ENCODE measurements at places on chromosomes 1 and 21.

DNA sequence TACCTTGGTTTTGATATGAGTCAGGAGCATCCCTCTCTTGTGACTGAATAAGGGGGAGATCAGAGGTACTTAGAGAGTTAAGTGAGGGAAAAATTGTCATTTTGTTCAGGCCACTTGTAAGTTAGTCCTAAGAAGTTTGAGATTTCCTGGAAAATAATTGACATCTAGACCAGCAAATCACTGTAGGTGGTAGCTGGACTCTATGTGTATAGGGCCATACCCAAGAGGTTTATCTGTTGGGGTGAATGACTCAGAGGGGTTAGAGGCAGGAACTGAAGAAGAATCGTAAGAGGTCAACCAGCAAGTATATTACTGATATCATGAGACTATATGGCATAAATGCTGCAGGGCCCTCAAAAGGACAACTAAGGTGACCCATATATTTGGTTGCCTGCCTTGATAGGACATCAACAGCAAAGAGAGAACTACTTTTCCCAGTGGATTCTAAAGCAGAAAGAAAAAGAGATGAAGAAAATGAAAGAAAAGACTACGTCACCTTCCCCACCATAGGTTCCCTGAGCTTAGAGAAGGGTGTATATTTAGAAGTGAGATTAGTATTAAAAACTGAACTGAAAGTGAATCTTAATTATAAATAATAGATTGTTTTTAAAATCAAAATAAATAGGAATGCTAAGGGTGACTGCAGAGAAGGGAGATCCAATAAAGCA lies 8.0 kb upstream of the RNPC3 start:
- no peak for DNase-seq

DNA sequence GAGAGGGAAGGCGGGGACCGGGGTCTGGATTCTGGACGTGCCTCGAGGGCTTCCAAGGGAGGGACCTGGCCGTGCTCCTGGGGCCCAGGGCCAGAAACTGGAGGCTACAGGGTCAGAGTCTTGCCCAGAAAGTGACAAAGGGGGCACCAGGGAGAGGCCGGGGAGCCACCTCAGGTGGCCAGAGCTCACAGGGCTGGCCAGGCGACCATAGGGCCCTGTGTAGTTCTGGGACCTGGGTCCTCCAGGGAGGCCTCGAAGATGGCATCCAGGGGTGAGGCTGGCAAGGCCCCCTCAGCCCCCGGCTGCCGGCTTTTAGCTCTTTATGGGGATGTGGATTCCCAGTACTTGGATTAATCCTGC lies 14.3 kb upstream of the LRRC3 start:
- DNase-seq = no peak

DNA sequence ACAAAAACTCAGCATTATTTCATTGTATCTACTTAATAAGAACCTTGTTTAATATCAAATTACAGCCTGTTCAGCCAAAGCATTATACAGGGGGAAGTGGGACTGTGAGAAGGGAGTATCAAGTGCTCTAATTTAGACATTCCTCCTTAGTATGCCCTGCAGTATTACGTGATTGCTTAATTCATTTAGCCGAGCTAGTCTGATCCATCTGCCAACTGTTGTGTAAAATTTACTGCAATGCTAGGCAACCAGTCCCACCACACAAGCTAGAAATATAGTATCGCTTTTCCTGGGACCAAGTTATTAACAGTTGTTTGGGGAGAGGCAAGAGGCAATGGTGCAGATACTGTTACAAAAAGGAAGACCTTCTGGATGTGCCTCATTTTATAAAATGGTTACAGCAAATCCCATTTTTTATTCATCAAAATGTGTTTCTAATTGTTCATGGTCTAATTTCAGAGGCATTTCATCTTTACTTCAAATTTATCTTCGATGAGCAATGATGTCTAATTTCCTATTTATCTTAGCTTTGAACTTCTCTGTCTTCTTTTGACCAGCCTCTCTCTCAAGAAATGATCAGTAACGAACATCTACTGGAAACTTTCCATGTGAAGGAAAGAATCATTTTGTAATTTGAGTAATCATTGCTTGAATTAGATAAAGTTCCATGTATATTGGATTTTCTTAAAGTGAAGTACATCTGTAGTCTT lies 283.3 kb downstream of the DUSP10 start:
- DNase-seq = no peak

DNA sequence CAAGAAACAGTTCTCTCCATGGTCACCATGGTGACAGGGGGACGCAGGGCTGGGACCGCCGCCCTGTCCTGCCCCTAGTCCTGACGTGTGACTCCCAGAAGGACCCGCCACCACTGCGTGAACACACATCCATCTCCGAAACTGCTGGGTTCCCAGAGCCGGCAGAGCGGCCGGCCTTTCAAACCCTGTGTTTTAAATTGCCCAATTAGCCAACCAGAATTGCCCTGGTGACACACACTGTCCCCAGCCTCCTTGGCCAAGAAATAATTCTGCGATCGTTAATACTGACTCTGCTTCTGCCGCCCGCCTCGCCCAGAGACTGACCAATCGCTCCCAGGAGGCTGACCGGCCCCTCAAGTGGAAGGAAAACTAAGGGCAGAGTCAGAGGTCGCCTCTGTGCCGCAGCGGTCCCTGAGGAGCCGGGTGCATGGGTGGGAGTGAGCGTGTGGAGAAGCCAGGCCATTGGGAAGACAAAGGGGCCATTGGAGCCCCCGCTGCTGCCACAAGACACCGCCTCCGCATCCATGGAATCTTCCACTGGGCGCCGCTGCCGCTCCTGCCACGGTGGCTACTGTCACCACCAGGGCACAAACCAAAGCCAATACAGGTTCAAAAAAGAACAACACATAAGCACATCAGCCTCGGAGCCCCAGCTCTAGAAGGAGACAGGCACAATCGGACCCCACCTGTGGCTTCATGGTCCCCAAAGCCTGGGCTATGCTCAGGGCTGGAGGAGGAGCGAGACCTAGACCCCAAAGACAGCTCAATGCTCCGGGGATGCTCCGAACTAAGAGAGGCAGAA lies 273.2 kb downstream of the NPHP4 start:
- no peak for DNase-seq

GRCh38 chr1:183840140-183840539 lies 35.2 kb downstream of the RGL1 start:
- DNase-seq = no peak

GRCh38 chr1:223657978-223658377 lies 7.5 kb downstream of the CAPN8 start:
- DNase-seq = no peak

DNA sequence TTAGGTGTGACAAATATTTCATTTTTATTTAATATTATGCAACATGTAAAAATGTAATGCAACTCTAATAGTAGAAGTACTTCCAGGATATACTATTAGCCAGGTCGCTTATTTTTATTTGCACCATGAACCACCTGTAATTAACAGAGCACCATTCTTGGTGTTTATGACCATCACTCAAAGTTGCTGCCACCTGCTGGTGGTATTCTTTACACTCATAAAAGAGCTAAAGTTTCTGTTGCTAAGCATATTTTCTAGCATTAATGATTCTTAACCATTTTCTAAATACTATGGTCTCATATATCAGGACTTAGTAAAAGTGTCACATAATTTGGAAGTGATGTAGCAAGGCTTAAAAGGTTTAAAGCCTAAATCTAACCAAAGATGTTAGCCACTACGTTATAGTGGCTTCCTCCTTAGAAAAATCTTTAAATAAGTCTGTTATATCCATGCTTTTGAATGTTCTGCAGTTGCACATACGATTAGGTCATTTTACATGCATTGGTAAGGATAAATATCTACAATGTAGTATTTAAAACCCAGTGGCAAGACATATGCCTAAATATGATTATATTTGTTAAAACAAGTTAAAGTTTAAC lies 244.5 kb downstream of the NEGR1 start:
- no peak for DNase-seq

- DNase-seq = no peak
These were observed 32.0 kb downstream of the NFASC start for GRCh38 chr1:204902671-204903070.

- DNase-seq = no peak
These were observed 20.1 kb upstream of the PEX10 start for GRCh38 chr1:2432441-2432844.

DNA sequence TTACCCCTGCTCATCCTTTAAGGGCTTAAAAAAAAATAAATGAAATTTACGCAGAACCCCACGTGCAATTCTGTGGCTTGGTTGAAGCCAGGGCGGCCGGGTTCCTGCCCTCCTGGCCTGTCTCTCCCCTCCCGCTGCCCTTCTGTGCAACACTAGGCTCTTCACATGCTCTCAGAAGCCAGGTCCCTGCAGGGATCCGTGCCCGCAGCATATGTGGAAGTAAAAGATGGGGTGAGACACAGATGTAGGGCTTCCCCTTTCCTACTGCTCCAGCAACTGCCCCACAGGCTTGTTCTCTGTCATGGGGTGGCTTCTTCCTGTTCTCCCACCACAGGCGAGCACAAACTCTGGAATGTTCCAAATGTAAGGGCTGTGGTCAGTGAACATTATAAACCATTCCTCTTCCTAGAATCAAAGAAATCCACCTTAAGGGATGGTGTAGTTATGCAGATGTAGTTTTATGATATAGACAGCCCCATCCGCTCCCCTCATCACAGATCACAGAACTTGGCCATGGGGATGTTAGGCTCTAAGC lies 535.4 kb downstream of the KIF26B start:
- no peak for DNase-seq

DNA sequence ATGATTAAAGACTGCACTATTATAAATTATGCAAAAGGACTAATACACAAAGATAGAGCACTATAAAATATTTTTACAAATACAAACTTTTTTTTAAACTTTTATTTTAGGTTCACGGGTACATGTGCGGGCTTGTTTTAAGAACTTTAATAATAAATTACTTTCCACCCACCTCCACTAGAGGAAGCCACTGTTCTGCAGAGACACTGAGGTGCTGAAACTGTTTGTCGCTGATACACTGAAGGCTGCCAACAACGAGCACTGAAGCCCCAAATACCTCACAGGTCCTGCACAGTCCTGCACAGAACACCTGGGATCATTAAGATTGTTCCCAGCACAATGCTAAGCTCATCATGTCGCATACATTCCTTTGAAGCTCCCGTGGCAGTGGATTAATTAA lies 19.9 kb downstream of the COA6 start:
- DNase-seq = no peak

DNA sequence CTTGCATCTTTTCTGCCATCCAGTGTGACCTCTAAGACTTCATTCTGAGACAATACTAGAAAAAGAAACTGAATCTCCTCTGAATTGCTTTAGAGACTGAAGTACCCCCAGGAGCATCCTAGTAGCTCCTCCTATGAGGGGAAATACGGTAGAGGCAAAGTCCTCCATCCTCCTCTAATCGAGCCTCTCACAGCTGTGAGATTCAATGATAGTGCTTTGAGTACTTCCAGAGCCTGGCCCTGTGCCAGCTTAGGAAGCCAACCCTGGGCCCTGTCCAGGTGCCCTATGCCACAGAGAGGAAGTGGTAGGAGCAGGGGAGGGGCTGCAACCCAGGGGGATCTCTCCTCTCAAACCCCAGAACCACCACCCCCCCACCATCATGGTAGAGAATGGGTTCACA lies 10.7 kb downstream of the RORC start:
- DNase-seq = no peak

DNA sequence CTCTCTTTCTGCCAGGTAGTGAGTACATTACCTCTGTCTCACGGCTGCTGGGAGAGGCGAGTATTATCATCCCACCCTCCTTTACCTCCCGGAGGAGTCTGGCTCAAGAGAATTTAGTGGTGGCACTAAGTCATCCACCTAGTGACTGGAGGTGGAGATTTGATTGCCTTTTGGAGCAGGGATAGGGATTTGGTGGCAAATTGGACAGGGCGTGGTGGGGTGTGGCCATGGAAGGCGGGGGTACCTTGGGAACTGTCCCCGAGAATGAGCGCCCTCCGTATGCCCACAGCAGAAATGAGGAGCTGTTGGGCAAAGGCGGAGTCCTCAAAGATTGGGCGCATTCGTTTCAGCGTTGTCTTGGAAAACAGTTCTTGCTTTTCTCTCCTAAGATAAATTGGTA lies 32.1 kb upstream of the HMGN1 start:
- DNase-seq = no peak

DNA sequence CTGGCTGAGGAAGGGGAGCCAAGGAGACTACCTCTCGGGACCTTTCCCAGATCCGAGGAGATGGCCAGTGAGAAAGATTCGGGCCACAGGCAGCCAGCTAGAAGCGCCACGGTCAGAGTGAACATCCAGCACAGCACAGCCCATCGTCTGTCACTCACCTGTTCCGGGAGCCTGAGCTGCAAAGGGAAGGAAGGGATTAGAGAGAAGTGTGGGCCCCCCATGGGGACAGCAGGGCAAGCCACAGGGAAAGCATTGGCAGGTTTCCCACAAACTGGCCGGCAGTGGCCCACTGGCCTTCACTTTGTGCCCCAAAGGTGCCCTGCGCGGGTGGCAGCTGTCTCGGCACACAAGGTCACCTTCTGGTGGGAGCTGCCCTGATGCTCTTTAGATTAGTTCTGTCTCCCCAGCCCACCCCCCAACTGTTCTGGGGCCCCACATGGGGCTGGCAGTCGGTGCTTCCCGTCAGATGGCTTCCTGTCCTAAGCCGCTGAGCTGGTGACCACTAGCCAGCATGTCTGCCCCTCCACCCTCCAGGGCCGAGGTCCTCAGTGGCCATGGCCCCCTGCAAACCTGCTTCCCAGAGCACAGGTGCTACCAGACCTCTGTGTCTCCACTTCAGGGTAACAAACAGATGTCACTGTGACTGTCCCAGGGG lies 56.7 kb downstream of the LACTBL1 start:
- no peak for DNase-seq

DNA sequence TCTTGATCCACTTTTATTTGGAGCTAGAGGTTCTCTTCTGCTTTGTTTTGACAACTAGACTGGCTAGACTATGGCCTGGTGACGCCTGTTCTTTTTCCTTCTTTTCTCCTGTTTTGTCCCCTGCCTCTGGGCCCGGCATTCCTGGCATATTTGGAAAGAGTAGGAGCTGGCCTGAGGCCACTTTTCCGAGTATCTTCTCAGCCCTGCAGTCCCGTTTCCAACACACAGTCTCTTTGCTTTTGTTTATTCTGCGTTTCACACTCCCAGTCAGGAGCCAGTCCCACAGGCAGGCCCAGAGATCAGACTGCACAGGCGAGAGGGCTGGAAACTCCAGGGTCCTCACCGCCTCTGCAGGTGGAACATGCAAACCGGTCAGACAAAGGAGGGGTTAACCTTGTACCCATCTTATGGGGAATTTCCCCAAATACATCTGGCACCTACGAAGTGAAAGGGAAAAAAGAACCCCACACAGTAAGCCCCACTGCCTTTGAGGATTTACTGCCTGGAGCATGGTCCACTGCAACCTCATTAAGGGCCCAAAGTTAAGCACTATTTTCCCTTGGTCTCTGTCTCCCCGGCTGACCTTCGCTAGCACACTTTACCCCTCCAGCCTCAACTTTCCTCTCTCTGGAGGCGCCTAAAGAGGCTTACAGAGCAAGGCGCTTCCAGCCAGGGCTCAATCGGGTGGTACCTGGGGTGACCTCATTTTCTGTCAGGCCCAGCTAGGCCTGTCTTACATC lies 141.1 kb downstream of the TOMM20 start:
- no peak for DNase-seq

DNA sequence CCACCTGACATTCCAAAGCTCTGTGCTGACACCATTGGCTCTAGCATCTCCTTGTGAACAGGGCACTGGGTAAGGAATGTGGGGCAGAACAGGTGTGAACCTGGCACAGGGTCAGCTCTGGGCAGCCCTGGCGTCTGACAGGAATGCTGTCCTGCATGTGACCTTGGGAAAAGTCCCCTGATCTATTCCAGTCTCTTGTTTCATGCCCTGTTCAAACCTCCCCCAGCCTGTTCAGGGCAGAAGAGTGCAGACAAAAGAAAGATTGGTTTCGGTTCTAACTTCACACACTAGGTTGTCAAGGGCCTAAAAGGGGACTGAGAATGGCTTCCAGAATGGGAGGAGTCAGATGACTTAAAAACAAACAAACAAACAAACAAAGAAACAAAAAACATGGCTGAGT lies 27.6 kb upstream of the SDHB start:
- DNase-seq = no peak
